GM12865 (cell line): ENCODE measurements at places on chromosomes 1 and 21.

DNA sequence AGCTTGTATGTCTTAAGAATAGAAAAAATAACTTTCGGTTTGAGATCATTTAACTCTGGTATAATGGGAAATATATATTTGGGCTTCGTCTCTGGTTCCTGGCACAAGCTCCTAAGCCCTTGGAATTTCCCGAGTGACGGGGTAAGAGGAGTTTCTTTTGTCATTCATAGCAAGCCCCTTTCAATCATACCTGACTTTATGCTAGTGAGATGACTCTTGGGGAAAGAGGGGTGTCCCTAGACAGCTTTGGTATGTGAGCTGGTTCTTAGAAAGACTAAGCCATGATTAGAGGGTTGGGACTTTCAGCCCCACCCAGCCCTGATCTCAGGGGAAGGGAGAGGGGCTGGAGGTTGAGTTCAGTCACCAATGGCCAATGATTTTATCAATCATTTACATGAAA lies 13.9 kb upstream of the MTARC1 start:
- DNase-seq = peak; percentile 52

GRCh38 chr1:97163591-97164275 lies 442.1 kb downstream of the PTBP2 start:
- DNase-seq = peak; percentile 43

- DNase-seq = no peak
These were observed 44.8 kb upstream of the PWP2 start for GRCh38 chr21:44062380-44062779.

DNA sequence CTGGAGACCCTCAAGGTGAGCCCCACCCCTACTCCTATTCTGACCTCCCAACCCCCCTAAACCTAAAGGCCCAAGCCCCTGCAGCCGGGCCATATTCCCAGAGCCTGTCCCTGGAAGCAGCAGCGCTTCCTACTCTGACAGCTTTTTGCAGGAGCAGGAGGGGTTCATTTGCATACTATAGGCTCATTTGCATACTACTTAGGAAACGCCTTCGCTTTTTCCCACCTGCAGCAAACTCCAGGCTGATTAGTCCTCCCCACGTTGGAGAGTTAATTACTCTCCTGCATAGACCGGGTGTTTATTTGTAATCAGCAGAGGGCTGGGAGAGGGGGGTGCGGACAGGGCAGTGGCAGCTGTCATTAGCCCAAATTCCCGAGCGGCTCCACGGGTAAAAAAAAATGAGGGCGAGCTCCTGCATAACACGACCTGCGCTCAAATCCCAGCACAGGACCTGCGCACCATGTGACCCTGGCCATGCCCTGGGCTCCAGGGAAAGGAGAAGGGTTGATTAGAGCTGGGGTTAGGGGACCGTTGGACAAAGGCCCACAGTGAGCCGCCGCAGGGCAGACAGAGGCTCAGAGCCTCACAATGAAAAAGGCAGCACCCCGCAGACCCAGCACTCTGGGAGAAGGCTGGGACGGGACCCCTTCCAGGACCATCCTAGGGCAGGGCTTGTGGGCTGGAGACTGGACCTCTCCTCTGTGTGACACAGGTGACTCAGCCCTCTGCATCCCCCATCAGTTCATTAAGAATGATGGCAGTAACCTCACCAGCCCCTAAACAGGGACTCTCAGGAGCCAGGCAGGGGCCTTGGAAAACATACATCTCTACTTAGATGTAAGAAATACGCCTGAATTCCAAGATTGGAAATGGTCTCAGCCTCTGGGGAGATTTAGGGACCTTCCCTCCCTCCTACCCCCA lies 9.9 kb upstream of the C1QA start:
- no peak for DNase-seq

DNA sequence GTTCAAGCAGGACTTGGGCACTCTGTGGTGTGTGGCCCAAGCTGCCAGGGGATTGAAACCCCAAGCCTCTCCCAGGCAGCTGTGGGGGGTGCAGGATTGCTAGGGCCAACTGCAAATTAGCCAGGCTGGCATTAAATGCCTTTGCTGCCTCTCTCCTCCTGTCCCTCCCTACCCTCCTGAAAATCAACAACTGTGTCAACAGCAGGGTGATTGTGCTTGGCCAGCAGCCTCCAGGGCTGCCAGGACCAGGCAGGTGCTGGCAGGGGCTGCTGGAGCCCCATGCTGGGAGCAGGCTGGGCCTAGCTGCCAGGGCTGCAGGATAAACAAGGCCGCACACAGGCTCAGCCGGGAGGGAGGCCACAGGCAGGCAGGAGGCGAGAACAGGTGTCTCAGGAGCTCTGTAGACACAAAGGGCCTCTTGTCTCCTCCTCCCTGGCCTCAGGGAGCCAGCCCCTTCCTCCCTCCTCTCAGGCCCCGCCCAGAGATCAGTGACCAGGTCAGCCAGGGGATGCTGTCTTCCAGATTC lies 11.4 kb downstream of the SOX13 start:
- DNase-seq = no peak

- DNase-seq = no peak
These were observed 111.6 kb upstream of the ZC3H12A start for GRCh38 chr1:37362594-37363385.
